Activated naive CD4-positive, alpha-beta T cell treated with Interleukin-2 at 50 U/mL for 16 hours (primary cell): ENCODE measurements at places on chromosomes 2 and 18.

DNA sequence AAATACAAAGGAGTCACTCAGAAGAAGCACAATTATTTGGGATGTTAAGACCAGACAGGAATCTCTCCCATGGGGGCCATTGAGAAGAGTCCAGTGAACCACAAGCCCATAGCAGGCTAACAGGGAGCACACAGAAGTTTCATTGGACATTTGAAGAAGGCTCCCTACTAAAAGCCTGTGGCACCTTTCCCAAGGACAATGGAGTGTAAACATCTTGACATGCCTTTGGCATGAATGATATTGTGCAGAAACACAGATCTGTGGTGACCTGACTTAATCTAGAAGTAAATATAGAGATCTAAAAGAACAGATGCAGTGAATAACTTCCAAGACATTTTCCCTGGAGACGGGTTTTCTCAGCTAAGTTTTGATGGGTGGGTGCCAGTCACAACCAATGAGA, 221.5 kb downstream of the EPHA4 start:
- no peak for DNase-seq

GRCh38 chr2:127226520-127227263, 6.6 kb upstream of the CYP27C1 start:
- peak; percentile 59 for DNase-seq

GRCh38 chr2:88234760-88235159, 64.6 kb downstream of the THNSL2 start:
- DNase-seq: no peak

DNA sequence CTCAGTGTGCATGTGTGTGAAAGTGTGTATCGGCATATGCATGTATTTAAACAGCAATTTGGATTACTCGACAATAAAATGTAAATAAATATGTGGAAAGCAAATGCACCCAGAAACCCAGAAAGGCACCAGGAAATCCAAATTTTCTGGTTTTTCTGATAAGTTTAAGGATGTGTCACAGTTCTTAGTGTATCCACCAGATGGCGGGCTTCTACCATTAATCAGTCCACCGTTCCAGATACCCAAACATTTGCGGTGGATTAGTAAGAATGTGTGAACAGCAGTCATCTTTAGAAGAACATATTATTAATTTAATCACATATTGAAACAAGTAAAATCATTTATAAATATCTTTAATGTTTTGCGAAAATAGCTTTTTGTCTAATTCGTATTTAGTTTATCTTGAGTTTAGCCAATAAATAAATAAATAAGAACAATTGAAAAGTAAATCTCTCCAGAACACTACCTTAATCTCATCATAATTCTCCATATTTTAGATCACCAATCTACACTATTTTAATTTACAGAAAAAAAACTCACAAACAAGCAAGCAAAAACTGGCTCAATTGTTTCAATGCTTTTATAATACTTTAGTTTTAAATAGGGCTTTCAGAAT, 298.9 kb downstream of the DSEL start:
- peak; percentile 52 for DNase-seq

DNA sequence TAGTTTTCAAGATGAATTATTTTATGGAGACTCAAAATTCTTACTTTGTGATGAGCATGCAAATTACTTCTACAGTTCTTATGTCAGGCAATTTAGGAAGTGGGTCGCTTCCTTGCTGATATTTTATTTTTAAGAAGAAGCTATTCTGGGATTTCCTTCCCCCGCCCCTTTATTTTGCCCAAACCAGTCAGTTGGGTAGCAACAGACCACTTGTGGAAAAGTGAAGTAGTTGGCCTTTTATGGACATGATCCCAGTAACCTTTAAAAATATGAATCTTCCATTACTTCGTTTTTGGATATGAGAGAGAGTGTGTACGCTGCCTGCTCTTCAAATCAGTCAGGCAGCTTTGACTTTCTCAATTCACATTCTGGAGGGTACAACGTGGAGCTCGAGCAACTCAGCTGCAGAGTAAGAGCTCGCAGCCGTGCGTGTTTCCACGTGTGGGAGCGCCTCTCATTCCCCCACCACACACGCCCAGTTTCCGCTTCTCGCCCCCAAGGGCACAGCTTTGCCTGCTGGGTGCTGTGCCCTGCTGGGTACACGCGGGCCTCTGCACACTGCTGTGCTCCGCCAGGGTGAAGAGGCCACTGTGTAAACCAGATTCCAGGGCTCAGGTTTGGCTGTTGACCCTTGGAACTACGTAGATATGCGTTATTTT, 92.6 kb downstream of the ITGB1BP1 start:
- no peak for DNase-seq

GRCh38 chr18:77131100-77131651, 1.4 kb downstream of the MBP start:
- peak; percentile 63 for DNase-seq

- no peak for DNase-seq
Measured at GRCh38 chr18:58190842-58191530, 147.0 kb downstream of the NEDD4L start.

DNA sequence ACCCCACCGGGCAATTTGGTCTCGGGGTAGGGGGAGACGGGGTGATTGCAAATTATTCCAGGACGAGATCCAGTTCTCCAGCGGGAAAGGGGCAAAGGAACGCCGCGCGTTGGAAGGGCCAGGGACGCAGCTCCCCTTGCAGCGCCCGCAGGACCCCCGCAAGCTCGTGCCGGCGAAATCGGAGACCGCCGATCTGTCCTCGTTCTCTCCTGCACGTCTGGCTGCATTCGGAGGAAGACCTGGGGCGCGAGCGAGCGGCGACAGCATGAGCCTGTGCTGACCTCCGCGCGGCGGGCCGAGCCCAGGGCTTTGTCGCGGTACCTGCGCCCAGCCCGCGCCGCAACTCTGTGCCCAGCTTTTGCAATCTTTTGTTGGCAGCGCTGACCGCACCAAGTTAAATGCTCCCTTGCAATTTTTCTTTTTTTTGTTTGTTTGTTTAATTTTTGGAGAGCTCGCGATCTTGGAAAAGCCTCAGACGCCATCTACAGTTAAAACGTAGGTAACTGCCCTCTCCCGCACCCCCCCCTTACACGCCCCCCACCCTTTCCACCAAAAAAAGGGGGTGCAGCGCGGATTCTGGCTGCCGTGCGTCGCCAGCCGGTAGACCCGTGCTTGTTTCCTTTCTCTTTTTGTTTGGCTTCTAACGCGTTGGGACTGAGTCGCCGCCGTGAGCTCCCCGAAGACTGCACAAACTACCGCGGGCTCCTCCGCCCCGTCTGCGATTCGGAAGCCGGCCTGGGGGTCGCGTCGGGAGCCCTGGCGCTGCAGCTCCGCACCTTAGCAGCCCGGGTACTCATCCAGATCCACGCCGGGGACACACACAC, 667 bp downstream of the TRIB2 start:
- DNase-seq: peak; percentile 62

- no peak for DNase-seq
Measured at GRCh38 chr18:22233266-22233665, 63.9 kb downstream of the GATA6 start.

DNA sequence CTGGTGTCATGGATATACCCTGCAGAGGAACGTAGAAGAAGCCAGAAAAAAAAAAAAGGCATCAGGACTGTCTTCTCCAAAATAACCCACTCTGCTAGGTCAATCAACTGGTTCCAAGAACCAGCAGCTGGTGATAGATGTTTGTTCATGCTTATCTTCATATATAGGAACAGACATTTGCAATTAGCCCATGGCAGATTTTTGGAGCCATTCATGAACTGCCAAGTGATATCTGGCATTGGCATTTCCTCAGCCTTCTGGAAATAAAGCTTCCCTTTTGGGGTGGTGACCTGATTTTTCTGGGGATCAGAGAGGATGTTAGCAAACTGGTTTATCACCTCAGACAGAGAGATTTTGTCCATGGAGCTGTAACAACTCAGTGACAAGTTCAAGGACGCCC, 234.9 kb downstream of the OSR1 start:
- DNase-seq: no peak

- DNase-seq: no peak
Measured at GRCh38 chr18:75213611-75214331, 3.2 kb downstream of the TSHZ1 start.

- no peak for DNase-seq
Measured at GRCh38 chr2:200509235-200509611, 645 bp downstream of the KCTD18 start.
